ENCODE measurements at places on chromosomes 1 and 21. TPM values are rescaled to one million over a fixed set of nuclear protein-coding genes. Genes with fewer than 3 reads are reported as not detected.

- DNase-seq, result no peak
Measured at GRCh38 chr21:46468108-46468774, 9.6 kb downstream of the DIP2A start.

- DNase-seq, result peak; percentile 79
Measured at GRCh38 chr1:145977486-145978470, 13.3 kb downstream of the POLR3GL start.

GRCh38 chr1:17080880-17081279 is 27.0 kb upstream of the SDHB start:
- DNase-seq, result no peak

- DNase-seq, result no peak
Measured at GRCh38 chr1:109864047-109864822, 46.4 kb upstream of the CSF1 start.

DNA sequence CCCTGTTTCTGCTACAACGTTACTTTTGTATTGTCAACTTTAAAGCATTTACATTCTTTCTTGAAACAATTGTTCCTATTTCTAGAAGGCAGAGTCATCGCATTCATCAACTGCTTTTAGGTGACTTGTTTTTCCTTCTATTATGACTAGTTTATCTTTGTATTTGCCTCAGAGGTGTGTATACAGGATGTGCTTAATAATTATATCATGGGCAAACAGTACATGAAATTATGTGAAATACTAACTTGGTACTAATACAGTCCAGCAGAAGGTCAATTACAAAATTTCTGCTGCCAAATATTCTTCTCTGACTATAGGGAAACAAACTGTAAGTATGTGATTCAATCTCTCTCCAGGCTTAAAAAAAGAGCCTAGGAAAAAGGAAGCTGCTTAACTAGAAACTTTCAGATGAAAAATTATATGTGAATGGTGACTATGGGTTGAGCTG is 101.6 kb downstream of the C4BPA start:
- no peak for DNase-seq

DNA sequence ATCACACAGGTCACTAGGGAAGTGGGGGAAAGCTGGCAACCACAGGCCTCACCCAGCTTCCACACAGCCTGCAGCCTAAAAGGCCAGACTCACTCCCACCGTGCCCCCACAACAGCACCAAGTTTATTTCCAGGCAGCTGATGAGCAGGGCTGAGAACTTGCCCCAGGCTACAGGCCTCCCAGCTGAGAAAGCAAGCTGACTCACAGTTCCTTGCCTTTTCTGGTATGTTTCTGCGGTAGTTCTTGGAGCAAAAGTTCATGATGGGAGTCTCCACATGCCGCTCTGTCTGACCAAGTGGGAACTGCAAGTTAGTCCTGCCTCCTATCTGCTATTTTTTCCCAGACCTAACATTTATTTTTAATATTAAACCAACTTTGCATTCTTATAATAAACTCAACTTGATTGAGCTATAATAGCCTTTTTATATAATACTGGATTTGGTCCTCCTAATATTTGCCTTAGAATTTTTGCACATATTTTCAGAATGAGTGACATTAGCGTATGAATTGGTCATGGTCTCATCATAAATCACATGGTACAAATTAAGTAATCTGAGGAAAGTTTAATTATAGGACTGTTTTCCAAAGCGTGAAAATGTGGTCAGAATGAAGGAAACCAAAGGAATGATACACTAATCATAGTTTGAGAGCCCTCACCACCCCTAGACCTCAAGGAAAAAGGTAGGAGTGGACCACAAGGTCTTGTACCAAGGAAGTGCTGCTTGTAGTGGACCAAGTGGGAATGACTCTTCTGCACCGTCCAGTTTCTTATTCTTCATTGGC is 30.7 kb downstream of the RPAP2 start:
- no peak for DNase-seq

DNA sequence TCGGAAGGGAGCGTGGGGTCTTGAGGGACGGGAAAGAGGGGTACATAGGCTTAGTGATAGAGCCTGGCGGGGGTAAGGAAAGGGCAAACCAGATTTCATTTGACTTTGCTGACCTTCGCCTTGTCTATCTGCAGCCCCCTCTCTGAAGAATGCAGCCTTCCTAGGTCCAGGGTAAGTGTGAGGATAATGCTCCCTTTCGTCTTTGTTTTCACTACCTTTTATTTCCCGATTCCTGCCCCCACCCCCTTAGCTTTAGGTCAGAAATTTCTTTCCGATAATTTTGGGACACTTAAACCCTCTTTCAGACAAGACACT is 396 bp downstream of the ATP5PB start:
- DNase-seq, result no peak

- DNase-seq, result no peak
Measured at GRCh38 chr1:165974598-165975131, 147.3 kb downstream of the UCK2 start.

DNA sequence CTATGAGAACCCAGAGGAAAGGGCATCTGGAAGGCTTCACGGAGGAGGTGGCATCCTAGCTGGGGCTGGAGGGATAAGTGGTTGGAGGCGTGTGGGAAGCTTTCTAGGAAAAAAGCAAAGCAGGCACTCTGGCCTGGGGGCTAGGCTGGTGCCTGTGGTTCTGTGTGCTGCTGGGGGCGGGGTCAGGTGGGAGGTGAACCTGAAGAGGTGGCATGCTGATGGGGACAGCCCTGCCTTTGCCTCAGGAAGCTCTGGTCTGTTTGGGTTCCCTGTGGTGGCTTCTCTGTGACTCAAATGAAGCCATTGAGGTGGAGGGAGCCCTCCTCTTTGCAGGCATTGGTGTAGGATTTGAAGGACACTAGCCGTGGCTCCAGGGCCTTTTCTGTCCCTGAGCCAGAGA is 221.6 kb upstream of the POU3F1 start:
- DNase-seq, result no peak

DNA sequence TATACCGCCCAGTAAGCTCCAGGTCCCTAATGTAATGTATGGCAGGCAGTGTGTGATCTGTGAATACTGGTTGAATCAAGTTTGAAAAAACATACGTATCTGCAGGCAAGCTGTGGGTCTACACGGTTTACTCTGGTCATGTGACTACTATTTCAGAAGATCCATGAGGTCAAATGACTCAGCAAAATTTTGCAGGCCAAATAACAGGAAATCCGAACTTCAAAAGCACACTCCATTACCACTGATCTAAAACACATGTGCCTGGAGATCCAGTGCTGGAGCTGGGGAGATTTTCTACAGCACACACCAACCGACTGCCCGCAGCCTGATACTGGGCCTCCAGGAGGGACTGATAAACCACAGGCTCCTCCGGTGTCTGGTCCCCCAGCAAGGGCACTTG is 64.5 kb upstream of the SLC44A3 start:
- no peak for DNase-seq

GRCh38 chr1:10399444-10399941 is 629 bp downstream of the PGD start:
- no peak for DNase-seq

DNA sequence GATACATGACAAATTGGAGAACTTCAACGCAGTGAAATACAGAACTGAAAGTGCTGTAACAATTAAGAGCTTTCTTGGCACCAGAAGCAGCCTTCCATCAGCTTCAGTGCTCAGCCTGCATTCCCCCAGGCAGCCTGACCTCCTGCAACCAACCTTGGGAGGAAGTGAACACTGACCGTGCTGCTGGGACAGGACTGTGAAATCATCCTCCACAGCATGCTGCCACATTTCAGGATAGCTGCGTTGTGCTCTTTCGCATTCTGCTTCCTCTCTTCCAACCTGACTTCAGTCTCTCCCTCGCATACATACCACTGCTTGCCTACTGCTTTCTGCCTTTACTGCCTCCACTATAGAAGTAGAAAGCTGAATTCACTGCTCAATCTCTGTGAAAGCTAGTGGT is 388.6 kb downstream of the RWDD3 start:
- DNase-seq, result no peak

DNA sequence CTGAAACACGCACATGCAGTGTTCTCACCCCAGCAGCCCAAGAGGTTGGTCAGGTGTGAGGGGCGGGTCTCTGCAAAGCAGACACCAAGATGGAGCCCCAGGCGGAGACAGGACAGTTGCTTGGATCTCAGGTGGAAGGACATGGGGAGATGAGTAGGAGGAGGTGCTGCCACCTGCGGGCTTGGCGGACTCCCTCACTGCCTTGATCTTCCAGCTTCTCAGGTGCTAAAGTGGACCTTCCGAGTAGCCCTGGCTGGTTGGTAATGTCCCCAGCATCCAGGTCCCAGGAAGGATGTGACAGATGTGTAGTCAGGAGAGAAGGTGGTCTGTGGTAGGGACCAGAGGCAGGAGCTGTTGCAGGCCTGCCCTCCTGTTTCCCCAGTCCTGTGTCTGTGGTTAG is 114.1 kb downstream of the AJAP1 start:
- no peak for DNase-seq

DNA sequence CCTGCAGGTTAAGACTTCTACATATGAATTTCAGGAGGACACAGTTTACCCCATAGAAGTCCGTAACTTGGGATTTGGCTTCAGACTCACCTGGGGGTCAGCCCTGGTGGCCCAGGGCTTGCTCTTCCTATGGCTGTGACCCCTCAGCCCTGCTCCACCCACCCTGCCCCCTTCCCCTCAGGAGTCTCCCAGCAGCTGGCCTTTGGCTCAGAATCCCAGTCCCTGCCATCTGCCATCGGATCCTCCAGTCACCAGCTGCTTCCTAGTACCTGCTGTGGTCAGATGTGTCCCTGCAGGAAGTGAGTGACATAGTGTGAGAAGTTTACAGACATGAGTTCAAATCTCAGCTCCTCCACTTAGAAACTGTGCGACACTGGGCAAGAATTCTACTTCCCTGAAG is 332.6 kb downstream of the NPHP4 start:
- no peak for DNase-seq

DNA sequence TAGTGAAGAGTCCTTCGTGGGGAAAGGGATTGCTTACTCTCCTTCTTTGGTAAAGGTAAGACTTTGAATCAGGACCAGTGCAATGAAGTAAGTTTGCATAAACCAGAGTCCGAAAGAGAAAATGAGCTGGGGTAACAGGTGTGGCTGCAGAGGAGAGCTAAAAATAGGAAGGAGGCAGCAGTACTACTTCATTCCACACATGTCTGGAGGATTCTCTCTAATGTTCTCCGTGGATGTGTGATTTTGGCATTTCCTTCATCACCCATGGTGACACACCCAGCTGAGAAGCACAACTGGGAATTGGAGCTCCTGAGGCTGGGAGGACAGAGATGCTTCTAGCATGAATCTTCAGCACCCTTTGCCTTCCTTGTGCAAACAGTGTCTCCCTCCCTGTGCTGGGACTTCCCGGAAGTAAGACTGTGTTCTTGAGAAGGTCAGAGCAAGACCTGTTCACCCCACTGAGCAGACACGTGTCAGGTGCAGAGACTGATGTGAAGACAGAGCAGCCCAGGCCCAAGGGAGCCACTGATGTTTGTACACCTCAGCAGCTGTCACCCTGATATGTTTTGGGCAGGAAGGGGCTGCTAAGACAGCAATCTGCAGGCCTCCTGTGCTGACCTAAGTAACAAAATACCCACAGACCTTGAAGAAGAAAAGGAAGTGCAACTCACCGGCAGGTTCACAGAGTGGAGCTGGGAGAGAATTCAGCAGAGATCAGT is 13.3 kb downstream of the FCRL1 start:
- no peak for DNase-seq

GRCh38 chr21:35280231-35280630 is 231.1 kb upstream of the RUNX1 start:
- DNase-seq, result no peak

MYOM3 gene
- total RNA-seq, result not detected

CGN gene
- 0.43 TPM for total RNA-seq

PDZK1IP1 gene
- total RNA-seq, result not detected

ALX3 gene
- total RNA-seq, result not detected

TNN gene
- total RNA-seq, result not detected

FCGR1A gene
- 0.58 TPM for total RNA-seq

TP53BP2 gene
- 36.0 TPM for total RNA-seq

RGS1 gene
- 69.2 TPM for total RNA-seq

OR2M3 gene
- total RNA-seq, result not detected

All from activated CD4-positive, alpha-beta memory T cell treated with anti-CD3 and anti-CD28 coated beads, Interleukin-2, amount 10 ng/mL, durations not matched to agents 7 days and 5 days (primary cell).